ENCODE measurements at places on chromosomes 13 and 19.
A peak's percentile ranks its signal among the peaks of the same experiment; 100 is the strongest.

GRCh38 chr13:68810660-68811059, 1297.0 kb upstream of the ATXN8OS start:
- no peak for DNase-seq

- no peak for DNase-seq
Measured at GRCh38 chr13:76717092-76717491, 169.1 kb downstream of the KCTD12 start.

DNA sequence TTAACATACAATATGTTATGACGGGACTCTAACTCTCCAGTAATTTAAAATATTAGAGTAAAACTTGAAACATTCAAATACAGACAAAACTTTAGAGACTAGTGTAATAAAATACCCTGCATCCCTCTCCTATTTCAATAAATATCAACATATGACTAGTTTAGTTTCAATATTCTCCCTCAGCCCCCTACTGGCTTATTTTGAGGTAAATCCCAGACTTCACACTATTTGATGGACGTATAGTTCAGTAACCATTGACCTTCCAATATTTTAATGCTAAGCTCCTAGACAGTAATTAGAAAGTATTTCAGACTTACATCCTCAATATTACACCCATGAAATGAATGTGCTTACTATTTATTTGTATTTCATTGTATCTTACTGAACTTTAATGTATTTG, 180.7 kb upstream of the STARD13 start:
- DNase-seq: no peak

GRCh38 chr19:15433519-15434069, 14.8 kb upstream of the AKAP8L start:
- no peak for DNase-seq

DNA sequence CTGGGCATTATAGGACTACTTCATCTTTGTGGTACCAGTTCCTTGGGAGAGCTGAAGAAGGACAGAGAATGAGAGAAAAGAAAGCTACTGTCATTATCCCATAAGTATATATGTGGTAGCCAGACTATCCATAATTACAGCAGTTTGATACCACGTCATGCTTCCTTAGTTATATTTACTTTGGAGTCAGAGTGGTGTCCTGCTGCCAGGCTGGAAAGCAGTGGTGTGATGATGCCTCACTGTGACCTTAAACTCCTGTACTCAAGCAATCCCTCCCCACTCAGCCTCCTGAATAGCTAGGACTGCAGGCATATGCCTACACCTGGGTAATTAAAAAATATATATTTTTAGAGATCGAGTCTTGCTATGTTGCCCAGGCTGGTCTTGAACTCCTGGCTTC, 57.8 kb downstream of the WTIP start:
- no peak for DNase-seq

- DNase-seq: no peak
Measured at GRCh38 chr19:5645409-5645808, 22.5 kb downstream of the SAFB start.

DNA sequence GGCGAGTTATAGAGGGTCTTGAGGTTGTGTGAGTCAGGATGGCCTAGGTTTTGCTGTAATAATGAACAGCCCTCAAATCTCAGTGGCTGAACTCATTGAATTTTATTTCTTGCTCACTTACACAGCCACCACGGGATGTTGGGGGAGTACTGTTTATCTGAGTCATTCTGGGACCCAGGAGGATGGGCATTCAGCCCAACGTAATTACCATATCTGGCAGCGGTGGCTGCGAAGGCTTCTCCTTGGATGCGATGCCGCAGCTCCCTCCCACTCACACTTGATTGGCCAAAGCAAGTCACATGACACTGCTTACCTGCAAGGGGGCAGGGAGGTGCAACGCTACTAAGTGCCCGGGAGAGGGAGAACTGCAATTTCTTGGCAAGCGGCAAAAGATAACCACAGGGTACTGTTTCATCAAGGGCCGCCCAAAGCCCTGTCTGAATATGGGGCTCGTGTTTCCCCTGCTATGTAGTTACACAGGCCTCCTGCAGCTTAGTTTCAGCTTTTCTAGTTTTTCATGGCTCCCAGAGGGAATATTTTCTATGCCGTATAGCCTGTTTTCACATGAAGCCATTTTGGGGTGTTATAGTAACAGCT, 19.9 kb downstream of the ZSWIM9 start:
- peak; percentile 39 for DNase-seq

- no peak for DNase-seq
Measured at GRCh38 chr19:17456127-17456526, 4.6 kb downstream of the NXNL1 start.

- DNase-seq: no peak
Measured at GRCh38 chr13:53775807-53776206, 747.2 kb downstream of the OLFM4 start.

- DNase-seq: no peak
Measured at GRCh38 chr19:54440641-54441040, 8.4 kb upstream of the LENG8 start.

DNA sequence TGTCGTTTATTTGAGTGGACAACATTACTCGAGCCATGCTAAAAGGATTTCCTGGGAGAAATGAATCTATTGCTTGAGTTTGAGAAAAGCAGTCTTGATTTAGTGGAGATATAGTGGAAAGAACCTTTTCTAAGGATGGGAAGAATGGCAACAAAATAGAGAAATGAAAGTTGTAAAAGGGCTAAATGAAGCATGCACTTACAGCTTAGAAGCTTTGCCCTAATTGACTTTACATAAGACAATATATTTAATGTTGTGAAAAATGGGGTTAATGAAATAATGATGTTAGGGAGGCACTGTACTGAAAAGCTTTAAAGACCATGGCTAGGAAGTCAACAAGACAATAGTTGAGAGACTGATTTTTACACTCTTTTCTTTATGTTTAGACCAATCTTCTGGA, 35.4 kb downstream of the SLC10A2 start:
- no peak for DNase-seq

- DNase-seq: no peak
Measured at GRCh38 chr19:29596080-29596727, 9.9 kb upstream of the POP4 start.

DNA sequence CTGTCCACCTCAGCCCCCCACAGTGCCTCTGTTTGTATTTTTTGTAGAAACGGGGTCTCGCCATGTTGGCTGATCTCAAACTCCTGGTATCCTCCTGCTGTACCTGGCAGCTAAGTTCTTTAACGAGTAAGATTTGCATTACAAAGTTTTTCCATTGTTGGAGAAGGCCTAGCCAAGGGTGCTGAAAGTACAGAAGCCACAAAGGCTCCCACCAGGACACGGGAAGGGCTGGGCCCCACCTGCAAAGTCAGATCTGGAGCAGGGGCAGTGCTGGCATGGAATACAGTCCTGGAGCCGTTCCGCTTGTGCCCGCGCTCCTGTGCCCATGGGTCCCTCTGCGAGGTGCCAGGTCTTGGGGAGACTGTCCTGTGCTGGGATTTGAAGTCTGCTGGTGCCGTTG, 12.1 kb downstream of the FZR1 start:
- no peak for DNase-seq

DNA sequence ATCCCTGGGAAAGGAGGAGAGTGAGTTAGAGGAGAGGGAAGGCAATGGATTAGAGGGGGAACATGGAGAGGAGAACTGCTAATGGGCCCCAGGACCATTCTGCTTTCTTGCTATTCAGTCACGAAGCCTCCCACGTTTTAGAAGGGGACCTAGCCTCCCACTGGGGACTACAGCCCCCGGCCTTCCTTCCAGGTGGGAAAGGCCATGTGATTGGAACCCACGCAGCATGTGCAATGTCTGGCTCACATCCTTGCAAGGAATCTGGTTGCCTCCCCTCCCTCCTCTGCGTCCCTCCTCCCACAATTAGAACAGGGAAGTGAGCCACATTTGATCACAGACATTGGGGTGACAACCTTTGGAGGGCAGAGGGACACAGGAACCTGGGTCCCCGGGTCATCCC, 22.5 kb upstream of the PLA2G4C start:
- DNase-seq: no peak

DNA sequence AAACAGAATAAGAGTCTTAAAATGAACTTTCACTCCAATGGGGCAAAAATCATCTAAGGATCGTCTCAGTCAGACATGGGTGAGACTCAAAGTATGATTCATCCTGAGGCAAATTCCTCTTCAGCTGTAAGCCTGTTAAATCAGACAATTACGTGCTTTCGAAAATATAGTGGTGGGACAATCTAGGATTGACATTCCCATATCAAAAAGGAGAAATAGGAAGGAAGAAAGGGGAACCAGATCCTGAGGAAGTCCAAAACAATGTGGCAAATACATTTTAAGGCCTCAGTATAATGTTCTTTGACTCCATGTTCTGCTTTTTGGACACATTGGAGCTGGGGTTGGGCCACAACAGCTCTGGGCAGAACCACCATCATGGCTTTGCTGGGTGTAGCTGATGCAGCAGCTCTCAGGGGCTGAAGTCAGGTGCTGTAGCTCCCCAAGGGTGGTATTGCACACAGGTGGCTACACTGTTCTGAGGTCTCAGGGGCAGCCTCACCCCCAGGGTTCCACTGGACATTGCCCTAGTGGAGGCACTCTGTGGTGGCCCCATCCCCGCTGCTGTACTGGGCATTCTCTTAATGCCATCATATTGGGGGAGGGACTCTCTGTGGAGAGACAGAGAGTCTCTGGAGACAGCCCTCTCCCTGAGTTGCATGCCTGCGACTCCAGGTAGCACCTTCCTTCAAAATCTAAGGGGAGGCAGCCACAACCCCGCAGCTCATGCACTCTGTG, 5.7 kb upstream of the FPR3 start:
- DNase-seq: no peak

GRCh38 chr19:6996810-6997209, 24.4 kb downstream of the MBD3L2B start:
- no peak for DNase-seq

- peak; percentile 92 for DNase-seq
Measured at GRCh38 chr13:87671031-87671752, at the start of gene SLITRK5. Gene SLITRK5 (plus strand): TSS chr13:87671371. CDS start chr13:87675389, 4,018 bp downstream.

- DNase-seq: no peak
Measured at GRCh38 chr13:34411177-34411576, 530.9 kb upstream of the NBEA start.

DNA sequence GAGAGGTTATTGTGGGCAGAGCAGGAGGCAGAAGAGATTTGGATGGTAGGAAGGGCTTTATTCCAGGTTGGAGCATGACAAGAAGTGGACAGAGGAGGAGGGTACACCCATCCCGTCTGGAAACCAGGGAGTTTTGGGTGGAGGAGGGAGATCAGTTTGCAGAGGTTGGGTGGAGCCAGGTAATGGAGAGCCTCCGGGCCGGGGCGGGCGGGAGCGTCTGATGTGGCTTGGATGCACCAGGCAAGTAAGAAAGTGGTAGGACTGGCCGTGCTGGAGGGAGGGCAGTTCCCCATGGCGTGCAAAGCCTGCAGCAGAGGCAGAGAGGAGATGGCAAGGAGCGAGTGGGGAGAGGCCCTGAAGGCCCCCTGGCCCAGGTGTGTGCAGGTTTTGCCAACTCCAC, 10.9 kb downstream of the IGFLR1 start:
- no peak for DNase-seq

DNA sequence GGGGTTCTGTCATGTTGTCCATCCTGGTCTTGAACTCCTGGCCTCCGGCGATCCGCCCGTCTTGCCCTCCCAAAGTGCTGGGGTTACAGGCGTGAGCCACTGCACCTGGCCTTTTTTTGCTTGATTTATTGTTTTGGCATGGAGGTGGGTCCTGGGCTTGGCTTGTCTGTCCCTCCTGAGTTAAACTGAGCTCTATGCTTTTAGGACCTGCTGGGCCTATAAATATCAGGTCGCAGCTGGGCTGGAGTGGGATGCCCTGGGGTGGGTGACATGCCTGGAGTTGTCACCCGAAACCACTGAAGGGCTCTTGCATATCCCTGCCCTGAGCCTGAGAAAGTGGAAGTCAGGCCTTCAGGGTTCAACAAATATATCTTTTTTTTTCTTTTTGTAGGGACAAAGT, 5.5 kb downstream of the ARRDC5 start:
- no peak for DNase-seq

DNA sequence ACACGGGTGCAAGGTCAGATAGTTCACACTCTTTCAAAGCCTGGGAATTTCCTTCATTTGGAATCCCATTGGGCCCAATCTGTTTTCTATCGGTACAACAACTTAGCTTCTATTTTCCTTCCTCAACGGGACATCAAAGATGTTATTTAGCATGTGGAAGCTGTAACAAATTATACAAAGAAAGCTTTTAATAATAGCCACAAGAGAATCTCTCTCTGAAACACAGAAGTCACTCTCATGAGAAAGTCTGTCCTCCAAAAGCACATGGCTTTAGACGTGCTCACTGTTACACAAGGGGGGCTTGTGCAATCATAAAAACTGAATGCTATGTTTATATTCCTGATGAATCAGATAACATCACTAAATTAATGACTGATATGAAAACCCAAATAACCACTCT, 28.9 kb upstream of the CYSLTR2 start:
- DNase-seq: no peak

Data from midbrain (tissue), 1 donor.